ENCODE measurements at places on chromosomes 4 and X.

DNA sequence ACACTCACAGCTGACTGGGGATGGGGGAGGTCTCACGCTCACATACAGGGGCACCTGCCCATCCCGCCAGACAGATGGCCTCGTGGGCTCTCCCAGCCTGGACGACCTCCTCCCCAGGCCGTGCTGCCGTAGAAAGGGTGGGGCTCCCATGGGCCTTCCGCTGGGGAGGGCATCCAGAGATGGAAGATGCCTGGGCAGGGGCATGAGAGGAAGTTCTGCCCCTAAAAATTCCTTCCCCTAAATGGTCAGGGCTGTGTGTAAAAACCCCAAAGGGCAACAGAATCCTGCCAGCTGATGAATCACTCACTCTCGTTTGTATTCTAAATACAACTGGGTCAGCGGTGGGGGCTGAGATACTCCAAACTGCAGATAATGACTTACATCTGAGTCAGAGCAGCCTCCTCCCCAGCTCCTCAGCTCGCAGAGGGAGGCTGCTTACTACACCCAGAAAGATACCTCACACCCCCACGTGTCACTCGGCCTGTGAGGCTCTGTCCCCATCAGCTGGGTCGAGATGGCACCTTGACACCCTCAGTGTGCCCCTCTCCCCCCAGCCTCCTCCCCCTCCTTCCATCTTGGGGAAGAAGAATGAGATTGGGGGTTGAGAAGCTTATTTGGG lies 10.1 kb downstream of the WDR1 start:
- peak; percentile 63 for DNase-seq

DNA sequence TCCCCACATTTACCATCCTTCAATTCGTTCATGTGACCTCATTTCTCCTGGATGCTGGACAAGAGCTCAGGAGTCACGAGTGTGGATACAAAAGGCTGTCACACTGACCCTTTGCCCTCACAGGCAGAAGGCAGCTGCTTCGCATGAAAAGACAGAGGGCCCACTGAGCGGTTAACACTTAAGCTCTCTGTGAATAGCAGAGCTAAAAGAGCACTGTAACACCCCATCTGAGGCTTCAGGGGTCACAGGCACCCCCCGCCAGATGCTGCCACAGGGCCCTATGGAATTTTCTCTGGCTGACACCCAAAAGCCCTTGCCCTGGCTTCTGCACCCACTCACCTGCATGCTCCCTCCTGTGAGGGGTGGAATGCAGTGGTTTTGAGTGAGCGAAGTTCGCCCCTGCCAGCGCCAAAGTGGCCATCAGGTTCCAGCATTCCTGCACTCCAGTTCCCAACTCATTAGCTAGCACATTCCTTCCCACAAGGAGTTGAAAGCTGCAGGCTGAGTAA lies 360.9 kb downstream of the PPP3CA start:
- DNase-seq: no peak

GRCh38 chr4:66372706-66373105 lies 702.4 kb upstream of the EPHA5 start:
- DNase-seq: no peak

GRCh38 chrX:38341442-38341841 lies 11.0 kb upstream of the OTC start:
- no peak for DNase-seq

GRCh38 chr4:125432078-125432477 lies 117.3 kb downstream of the FAT4 start:
- DNase-seq: no peak

- no peak for DNase-seq
Measured at GRCh38 chr4:52822583-52822971, 39.5 kb upstream of the RASL11B start.

DNA sequence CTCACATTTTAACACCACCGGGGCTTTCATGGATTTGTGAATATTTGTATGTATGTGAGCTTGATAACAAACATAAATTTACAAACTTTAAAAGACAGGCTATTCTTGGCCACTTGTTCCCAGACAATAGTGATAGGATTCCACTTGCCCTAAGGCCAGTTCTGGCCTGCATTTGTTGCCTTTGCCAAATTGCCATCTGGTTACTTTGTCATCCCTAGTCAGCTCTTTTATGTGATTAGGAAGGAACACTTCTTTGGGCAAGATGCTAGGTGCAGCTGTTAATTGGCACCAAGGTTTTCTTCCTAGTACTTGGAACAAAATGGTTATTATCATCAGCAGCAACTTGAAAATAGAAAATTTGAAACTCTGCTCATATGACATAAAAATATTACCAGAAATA lies 63.3 kb downstream of the CCSER1 start:
- no peak for DNase-seq

DNA sequence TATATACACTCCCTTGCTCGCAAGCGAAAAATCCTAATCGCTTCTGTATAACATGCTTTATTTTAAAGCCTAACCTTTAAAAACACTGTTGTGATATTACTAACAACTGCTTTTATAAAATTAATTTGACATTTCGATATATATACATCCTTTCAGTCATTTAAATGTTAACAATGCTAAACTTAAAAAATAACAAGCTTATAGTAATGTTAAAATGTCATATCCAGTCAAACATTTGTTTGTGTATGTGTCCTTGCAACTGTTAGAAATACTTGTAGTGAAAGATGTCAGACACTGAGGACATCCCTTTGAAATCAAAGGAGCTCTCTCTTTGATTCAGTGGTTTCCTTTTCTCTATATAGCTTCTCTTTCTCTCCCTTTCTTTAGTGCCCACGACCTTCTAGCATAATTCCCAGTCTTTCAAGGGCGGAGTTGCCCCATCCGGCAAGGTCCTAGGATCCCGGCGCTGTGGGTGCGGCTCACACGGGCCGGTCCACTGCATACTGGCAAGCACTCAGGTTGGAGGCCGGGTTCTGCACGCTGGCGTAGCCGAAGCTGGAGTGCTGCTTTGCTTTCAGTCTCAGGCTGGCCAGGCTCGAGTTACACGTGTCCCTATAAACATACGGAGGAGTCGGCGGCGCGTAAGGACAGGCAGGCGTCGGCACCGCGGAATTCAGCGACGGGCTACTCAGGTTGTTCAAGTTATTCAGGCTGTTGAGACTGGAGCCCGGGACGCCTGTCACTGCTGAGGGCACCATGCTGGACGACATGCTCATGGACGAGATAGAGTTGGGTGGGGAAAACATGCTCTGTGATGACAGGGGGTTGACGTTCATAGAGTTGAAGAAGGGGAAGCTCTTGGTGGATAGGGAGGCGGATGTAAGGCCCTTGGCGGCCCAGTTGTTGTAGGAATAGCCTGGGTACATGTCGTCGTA lies 5.0 kb downstream of the PITX2 start:
- DNase-seq: no peak

DNA sequence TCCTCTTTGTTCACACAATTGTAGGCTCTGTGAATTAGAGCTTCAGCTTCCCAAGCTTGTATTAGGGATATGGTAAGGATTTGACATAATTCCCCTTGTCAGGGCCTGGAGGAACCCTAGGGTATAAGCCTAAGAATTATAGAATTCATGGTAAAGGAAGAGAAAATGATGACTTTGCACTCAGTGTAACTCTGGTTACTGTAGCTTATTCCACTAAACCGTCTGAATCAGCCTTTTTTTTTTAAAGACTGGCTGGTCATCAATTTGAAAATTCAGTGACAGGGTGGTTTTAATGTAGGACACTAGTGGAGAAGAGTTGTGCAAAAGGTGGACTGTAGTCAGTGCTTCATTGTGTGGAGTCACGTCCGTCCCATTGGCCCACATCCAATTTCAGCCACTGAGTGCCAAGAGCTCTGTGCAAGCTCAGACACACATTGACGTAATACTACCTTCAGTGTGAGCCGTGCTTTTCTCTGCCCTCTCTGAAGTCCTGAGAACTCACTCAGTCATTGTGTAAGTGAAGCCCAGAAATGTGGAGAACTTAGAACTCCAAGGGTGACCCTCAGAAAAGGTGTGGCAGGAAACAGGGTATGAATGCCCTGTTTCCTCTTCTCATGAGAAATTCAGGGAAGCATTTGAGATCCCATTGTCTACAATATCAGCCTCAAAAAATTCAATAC lies 449.8 kb downstream of the C4orf33 start:
- DNase-seq: no peak

GRCh38 chr4:70997036-70997435 lies 3.6 kb downstream of the DCK start:
- DNase-seq: no peak

DNA sequence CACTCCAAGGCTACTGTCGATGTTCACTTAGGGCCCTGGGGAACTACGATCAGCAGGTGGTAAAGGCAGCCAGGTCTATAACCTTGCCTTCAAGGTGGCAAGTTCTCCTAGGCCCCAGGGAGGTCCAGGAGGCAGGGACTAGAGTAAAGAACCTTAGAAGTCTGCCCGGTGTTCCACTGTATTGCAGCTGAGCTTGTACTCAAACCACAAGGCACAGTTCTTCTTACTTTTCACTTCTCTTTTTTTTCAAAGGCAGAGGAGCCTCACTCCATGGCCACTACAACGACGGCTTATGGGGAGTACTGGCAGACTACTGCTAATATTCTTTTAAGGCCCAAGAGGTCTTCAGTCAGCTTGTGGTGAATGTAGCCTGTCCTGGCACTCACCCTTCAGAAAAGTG lies 78.8 kb upstream of the GPR174 start:
- no peak for DNase-seq

DNA sequence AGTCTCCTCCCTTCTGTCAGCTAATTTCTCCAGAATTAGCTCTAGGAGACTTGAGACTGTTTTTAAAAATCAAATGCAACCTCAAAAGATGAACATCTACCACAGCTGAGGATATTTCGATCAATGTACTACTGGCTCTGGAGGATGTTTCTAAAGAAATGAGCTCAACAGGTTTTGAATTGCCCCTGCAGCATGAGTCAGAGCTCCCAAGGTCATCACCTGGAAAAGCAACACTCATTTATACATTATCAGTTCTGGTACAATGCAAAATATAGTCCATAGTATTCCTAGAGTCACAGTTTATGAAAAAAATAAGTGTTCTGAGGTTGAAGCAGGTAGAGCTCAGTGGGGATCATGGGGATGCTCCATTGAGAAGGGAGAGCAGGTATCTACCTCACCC lies 50.8 kb upstream of the MCF2 start:
- no peak for DNase-seq

GRCh38 chr4:22268350-22269025 lies 247.4 kb downstream of the ADGRA3 start:
- no peak for DNase-seq

DNA sequence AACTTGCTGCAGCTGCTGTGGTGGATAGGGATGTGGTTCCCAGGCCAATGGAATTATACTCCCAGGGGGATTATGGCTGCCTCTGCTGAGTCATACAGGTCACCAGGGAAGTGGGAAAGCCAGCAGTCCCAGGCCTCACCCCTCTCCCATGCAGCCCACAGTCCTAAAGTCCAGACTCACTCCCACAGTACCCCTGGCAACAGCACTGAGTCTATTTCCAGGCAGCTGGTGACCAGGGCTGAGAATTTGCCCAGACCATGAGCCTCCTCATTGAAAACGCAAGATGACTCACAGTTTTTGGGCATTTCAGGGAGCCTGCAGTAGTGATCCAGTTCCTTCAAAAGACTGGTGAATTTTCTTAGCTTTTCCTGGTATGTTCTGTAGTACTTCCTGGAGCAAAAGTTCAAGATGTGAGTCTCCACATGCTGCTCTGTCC lies 137.6 kb downstream of the NPNT start:
- DNase-seq: no peak

GRCh38 chrX:30851449-30851848 lies 37.6 kb downstream of the TAB3 start:
- DNase-seq: no peak

- no peak for DNase-seq
Measured at GRCh38 chr4:174474457-174475075, 47.7 kb downstream of the HPGD start.

- DNase-seq: no peak
Measured at GRCh38 chr4:24768006-24768405, 27.4 kb upstream of the SOD3 start.

DNA sequence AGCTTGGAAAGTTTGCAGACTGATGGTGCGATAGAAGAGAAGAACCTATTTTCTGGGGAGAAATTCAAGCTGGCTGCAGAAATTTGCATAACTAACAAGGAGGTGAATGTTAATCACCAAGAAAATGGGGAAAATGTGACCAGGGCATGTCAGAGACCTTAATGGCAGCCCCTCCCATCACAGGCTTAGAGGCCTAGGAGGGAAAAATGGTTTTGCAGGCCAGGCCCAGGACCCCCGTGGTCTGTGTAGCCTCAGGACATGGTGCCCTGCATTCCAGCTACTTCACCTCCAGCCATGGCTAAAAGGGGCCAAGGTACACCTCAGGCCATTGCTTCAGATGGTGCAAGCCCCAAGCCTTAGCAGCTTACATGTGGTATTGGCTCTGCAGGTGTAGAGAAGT lies 207.1 kb upstream of the CXorf66 start:
- no peak for DNase-seq

GRCh38 chr4:102344520-102344953 lies 745 bp downstream of the SLC39A8 start:
- DNase-seq: peak; percentile 45

GRCh38 chr4:100581337-100581736 lies 63.5 kb upstream of the EMCN start:
- DNase-seq: no peak

DNA sequence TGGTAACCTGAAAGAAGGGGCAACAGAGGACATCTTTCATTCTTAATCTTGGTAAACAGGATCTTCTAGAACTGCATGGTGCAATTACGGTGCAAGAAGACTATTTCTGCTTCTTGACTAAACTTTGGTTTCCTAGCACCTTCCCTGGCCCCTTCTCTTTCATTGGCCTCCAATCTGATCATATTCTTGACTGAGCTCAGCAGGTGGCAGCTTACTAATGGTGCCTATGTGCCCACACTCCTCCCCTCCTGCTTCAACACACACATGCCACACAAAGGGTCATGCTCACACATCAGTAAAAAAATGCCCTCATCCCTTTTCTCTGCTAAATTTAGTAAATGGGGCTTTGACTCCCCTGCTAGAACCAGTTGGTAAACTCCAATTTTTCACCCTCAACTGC lies 400.5 kb upstream of the MAOA start:
- DNase-seq: no peak

- no peak for DNase-seq
Measured at GRCh38 chrX:116607776-116608175, 145.0 kb upstream of the CT83 start.

GRCh38 chr4:185323606-185324005 lies 72.1 kb downstream of the LRP2BP start:
- no peak for DNase-seq

- no peak for DNase-seq
Measured at GRCh38 chr4:182093935-182094334, 149.3 kb upstream of the TENM3 start.

DNA sequence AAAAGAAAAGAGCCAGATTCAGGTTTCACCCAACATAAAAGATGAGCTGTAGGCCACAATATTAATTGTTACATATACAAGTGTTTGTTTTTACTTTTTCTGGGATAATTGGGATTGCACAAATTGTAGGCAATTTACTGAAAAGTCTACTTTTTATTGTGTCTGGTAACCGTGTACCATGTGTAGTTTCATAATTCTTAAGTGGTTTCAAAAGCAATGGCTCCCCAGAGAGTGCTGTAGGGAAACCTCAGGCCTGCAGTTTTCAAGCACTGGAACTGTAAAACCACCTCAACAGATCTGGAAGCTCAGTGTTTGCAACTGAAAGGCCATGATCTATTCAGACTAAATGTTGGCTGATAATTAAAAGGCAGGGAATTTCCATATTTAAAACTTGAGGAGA lies 53.9 kb upstream of the MMAA start:
- DNase-seq: no peak

- DNase-seq: no peak
Measured at GRCh38 chr4:141899103-141899502, 262.7 kb downstream of the IL15 start.

GRCh38 chrX:68832516-68833447 lies 4.0 kb downstream of the EFNB1 start:
- DNase-seq: no peak

GRCh38 chrX:38095971-38096529 lies 89.7 kb downstream of the SYTL5 start:
- DNase-seq: no peak

All from stimulated activated CD8-positive, alpha-beta memory T cell treated with anti-CD3 and anti-CD28 coated beads, Interleukin-12 subunit alpha, Interleukin-12 subunit beta, amount 100 ng/mL, for 4 hours (primary cell).